ENCODE measurements at places on chromosomes 5 and 9.

GRCh38 chr9:71897577-71897976 lies 13.4 kb downstream of the ABHD17B start:
- peak; percentile 33 for DNase-seq

- DNase-seq, result no peak
Observed at GRCh38 chr9:76913467-76913866, 7.6 kb upstream of the PRUNE2 start.

DNA sequence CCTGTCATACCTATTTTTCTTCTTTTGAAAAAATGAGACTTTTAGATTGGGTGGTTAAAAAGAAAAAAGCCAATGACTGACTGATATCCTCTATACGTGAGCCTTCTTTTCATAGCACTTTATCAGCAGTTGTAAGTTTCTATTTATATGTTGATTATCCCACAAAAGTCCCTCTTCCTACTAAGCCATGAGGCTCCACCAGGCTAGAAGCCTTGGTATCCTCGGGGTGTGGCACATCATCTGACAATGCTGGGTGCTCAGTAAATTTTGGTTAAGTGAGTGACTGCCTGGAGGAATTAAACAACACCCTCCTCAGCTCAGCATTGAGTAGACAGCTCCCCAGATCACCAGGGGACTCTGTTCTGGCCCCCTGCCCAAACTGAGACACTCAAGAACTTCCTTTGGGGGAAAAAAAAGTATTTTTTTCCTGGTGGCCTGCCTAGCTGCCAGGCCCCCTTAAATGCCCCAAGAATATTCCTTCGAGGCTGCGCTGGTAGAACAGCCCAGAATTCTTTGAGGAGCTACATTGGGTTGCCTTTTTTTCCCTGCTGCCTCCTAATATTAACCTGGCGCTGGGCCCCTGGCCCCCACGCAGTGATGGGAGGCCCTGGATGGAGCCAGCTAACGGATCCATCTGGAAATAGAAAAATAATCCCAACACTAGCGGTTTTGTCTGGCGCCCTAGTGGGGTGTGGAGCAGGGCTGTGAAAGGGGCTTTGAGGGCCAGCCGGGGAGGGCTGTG lies 23.4 kb upstream of the COL27A1 start:
- DNase-seq, result no peak

- no peak for DNase-seq
Observed at GRCh38 chr9:81871695-81872094, 56.5 kb upstream of the SPATA31D4 start.

GRCh38 chr5:174234388-174234787 lies 188.9 kb downstream of the NSG2 start:
- no peak for DNase-seq

DNA sequence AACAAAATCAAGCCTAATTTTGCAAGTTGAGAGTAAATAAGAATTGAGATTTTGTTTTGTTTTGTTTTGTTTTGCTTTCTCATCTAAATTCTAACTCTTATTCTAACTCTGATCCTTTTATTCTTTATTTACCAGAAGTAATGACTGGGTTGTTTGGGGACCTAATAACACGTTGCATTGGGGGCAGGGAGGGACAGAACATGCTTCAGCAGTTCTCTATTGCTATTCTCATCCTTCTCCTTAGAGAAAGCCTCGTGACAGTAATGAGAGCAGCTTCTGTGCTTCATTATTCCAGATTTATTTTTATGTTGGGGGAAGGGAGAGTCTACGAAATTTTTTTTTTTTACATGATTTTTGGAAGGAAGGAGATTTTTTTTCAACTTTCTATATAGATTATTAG lies 21.1 kb downstream of the CPEB4 start:
- DNase-seq, result no peak

- no peak for DNase-seq
Observed at GRCh38 chr9:31394015-31394473, 990.4 kb upstream of the ACO1 start.

DNA sequence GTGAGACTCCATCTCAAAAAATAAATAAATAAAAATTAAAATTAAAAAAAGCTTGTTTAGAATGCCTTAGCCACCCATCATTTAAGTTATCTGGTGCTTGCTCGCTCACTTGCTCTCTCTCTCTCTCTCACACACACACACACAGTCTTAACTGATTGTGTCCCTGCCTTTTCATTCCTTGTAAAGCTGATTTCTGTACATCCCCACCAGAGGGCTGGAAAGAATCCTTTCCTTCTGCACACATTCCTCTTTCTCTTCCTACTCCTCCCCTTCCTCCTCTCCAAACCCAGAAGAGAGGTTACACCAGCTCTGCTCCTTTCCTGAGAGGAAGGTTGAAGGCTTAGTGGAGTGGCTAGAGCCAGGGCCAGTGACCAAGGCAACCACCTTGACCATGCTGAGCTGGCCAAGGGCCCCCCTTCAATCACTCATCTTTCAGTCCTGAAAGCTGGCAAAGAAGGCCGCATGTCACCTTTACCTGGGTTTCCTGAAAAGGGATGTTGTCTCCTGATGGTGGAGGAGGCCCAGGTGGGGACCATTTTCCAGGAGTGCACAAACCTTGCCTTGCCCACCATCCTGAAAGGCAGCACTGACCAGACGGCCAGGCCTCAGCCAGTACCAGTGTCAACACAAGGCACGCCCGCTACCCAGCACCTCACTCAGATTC lies 25.6 kb downstream of the STK10 start:
- DNase-seq, result no peak

GRCh38 chr5:119200795-119201194 lies 129.9 kb downstream of the DMXL1 start:
- DNase-seq, result no peak

- DNase-seq, result peak; percentile 23
Observed at GRCh38 chr5:57184322-57184721, 10.5 kb downstream of the GPBP1 start.

DNA sequence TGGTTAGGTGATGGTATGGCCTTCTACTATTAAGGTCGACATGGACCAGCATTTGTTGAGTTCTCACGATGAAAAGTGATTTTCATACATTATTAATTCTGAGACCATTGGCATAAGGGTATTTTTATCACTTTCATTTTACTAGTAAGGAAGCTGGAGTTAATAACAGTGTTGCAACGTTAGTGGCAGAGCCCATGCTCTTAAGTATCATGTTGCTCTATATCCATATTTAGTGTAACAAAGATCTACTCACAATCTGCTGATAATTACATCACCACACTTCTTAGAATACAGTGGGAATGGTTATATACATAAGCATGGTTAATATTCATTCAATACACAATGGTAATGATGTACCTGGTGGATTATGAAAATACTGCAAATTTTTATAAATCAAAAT lies 81.9 kb downstream of the PRR16 start:
- no peak for DNase-seq

DNA sequence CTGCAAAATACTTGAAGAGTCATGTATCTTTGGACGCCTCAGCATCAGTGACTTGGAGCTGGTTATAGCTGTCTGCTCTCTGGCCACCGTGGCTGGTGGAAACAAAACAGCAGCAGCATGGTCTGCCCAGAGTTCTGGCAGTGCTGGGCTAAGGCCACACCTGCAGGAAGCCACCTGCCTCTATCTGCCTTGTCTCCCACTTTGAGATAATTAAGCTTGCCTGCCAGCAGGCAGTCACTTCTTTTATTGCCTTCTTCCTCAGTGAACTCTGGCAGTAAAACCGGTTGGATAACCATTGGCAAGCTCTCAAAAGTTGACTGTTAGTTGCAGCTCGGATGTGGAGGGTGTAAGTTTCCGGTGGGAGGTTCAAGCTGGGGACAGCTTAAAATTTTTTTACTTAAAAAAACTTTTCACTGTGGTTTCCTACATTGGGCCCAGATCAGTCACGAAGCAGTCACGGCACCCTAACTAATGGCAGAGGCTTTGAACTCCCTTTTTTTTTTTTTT lies 4.9 kb downstream of the SMIM3 start:
- peak; percentile 87 for DNase-seq

- no peak for DNase-seq
Observed at GRCh38 chr5:169944922-169945680, 35.2 kb downstream of the INSYN2B start.

GRCh38 chr5:59790776-59791475 lies 102.6 kb downstream of the PDE4D start:
- no peak for DNase-seq

DNA sequence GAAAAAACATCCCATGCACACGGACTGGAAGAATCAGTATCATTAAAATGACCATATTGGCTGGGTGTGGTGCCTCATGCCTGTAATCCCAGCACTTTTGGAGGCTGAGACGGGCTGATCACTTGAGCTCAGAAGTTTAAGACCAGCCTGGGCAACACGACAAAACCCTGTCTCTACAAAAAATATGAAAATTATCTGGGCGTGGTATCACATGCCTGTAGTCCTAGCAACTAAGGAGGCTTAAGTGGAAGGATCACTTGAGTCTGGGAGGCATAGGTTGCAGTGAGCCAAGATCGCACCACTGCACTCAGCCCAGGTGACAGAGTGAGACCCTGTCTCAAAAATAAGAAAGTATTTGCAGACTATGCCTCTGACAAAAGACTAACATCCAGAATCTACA lies 68.4 kb downstream of the TTC39B start:
- DNase-seq, result no peak

- DNase-seq, result no peak
Observed at GRCh38 chr5:77003246-77003645, 27.0 kb upstream of the AGGF1 start.

DNA sequence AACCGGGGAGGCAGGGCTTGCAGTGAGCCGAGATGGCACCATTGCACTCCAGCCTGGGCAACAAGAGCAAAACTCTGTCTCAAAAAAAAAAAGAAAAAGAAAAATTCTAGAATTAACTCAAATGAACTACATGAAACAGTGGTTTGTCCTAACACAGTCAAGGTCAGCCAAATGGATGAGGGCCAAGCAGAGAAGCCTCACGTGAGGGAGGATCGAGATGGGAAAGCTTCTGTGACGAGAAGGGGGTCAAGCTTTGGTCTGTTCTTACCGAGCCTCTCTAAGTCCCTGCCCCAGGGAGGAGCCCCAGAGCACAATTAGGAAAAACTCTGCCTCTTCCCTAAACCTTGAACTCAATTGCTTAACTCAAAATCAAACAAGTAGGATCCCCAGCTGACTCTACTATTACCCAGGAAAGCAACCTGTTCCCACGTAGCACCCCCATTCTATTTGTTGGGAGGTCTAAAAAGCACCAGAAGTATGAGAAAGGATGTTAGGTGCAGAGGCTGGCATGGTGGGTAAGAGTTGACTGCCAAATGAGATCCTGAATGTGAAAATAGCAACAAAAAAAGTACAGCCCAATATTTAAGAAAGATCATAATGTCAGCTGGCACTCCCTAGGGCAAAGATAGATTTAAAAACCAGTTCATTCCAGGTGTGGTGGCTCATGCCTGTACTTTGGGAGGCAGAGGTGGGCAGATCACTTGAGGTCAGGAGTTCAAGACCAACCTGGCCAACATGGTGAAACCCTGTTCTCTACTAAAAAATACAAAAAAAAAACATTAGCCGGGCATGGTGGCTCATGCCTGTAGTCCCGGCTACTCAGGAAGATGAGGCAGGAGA lies 7.2 kb downstream of the ALDH7A1 start:
- no peak for DNase-seq

DNA sequence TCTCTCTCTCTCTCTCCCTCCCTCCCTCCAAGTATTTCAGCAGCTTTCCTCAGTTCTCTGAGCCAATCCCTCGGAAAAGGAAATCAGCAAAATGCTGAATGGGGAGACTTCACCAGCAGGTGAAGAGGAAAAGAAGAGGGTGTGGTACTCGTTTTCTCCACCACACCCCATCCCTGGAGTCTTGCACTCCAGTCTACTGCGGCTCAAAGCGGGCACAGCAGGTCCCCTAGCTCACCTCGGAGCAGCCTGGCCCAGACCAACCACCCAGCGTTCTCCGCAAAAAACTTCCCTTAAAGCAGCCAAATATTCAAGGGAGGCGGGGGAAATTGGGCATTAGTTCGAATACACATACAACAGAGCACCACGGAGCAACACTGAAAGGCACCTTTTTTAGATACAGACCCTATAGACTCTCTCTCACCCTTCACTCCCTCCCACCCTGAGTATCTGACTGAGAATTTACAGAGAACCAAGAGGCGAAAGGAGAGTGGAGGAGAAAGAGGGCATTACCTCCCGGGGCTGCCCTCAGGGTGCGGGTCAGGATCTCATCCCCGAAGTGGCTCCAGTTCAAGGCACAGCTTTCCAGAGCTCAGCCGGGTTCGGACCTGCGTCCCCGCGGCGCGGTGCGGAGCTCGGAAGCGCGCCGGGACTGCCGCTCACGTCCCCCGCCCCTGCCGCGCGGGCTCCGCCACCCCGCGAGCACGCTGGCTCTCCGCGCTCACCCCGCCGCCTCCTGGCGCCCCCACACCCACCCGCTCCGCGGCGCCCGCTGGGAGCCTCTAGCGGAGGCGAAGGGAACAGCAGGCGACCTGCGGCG lies 1638.5 kb upstream of the C9orf72 start:
- DNase-seq, result peak; percentile 29

GRCh38 chr9:87389936-87390335 lies 107.7 kb upstream of the DAPK1 start:
- DNase-seq, result no peak

GRCh38 chr5:64505769-64506566 lies at the start of gene RGS7BP:
RGS7BP (plus strand) TSS chr5:64506015; CDS start chr5:64506625, 610 bp downstream.
- peak; percentile 4 for DNase-seq

DNA sequence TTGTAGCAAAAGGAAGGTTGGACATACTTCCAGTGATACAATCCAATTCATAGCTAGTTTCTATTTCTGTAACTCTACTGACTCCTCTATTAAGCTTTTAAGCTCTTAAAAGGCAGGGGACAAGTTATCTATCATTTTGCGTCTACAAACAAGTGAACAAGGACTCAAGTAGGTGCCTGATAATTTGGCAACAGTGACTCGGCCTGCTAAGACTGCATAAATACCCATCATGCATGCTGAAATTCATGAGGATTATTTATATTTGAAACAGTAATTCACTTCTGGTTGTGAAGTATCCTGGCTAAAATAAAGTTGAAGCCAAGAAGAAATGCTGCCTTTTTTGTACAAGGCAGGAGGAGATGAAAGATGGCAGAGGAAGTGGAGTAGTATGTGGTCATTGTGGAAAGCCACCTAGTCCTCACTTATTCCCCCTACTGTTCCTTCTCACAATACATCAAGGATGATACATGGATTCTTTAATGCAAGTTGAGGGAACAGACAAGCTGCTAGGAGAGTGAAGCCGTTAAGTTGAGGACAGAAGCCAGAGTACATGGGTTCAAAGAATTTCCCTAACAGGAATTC lies 74.0 kb downstream of the MRPS27 start:
- DNase-seq, result no peak

- no peak for DNase-seq
Observed at GRCh38 chr5:52139888-52140615, 647.7 kb upstream of the ITGA1 start.

- DNase-seq, result no peak
Observed at GRCh38 chr9:108681851-108682590, 173.8 kb downstream of the ACTL7B start.

DNA sequence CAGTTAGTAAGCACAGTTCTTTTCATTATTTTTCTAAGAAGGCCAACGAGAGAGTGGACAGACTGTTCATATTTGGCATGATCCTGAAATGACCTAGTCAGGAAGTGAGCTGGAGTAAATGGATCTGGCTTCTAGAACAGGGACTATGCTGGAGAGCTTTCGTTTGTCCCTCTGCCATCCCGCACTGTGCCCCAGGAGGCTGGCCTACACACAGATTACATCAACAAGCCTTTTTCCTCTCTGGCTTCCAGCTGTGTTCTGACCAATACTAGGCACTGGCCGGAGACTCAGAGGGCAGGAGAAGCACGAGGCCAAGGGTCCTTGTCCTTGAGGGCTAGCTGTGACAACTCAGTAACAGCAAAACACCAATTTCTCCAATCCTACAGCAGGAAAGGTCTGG lies 127.8 kb downstream of the MED27 start:
- DNase-seq, result no peak

- DNase-seq, result no peak
Observed at GRCh38 chr9:133306242-133307204, 29.5 kb downstream of the SURF6 start.
